Stimulated activated CD4-positive, alpha-beta T cell treated with anti-CD3 and anti-CD28 coated beads, TNF-alpha, amount 100 ng/mL, for 1 hour (primary cell): ENCODE measurements at places on chromosomes 7 and 10.

DNA sequence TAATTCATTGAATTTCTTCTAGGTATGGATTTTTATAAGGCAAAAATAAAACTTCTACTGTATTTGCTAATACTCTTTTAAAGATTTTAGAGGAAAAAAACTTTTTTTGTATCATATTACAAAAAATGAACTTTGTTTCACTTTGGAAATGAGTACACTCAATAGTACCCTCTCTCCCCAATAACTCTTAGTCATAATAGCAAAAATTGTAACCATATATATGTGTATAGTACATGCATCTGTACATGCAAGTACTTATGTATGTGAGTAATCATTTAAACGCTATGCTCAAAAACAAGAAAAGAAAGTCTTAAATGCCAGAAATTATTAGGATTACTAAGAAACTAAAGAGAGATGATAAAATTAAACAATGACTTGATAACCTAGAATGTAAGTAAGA, 95.9 kb upstream of the HGF start:
- no peak for DNase-seq

DNA sequence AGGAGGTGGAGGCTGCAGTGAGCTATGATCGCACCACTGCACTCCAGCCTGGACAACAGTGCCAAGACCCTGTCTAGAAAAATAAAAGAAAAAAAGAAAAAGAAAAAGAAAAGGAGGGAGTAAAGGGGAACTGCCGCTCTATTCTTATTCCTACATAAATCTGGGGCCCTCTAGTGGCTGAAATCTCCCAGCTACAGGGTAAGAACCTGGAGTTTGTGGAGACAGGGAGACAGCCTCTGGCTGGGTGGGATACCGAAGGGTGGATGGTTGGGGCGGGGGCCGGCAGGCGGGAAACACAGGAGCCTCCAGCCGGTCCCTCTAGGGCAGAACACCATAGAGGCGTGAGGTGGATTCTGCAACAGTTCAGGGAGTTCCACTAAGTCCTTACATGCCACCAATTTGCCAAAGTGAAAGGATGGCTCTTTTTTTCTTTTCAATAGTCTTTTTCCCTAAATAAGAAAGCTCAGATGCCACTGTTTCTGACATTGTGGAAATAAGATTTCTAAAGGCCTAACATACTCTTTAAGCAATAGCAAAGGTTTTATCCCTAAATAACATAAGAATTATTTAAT, 117.3 kb downstream of the SVIL start:
- no peak for DNase-seq

DNA sequence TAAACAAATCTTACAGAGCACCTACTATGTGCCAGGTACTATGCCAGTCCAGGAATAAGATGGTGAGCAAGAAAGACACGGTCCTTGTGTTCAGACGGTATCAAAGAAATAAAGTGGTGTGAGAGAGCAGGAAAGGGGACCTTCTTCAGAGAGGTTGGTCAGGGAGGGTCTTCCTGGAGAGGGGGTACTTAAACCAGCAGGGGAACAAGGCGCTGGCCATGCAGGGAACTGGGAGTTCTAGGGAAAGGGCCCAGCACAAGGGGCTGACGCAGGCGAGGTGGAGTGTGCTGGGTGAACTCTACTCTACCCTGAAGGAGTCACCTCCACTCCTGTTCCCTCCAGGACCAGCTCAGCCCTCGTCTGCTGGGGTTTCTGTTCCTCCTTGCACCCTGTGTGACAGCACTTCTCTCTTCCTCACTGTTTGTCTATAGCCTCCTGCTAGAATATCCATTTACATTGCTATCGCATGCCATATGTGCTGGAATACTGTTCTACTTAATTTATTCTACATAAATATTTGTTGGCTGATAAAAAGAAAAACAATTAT, 73.5 kb downstream of the AOAH start:
- DNase-seq: no peak

GRCh38 chr10:78549140-78549935, 515.7 kb downstream of the RPS24 start:
- no peak for DNase-seq

- no peak for DNase-seq
These were observed 30.4 kb upstream of the DDC start for GRCh38 chr7:50595491-50596102.

GRCh38 chr10:126160571-126160970, 227.7 kb downstream of the ADAM12 start:
- no peak for DNase-seq

GRCh38 chr7:79789584-79790345, 336.3 kb upstream of the MAGI2 start:
- DNase-seq: no peak

DNA sequence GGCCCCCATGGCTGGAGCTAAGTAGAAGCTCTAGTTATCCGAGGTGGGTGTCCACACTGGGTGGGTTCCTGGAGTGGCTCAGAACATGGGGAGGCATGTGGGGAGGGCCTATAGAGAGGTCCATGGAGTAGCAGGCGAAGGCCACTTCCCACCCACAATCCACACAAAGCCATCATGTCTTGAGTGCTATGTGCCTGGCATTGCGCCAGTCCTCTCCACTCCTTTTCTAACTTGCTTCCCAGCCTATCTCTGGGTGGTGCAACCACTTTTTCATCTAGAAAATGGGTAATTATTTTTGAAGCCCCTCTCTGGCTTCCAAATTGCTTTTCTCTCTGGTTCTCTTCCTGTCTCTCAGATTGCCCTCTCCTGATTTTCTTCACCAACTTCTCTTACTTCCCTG, 263.6 kb downstream of the PHTF2 start:
- no peak for DNase-seq
